Dermis lymphatic vessel endothelial cell (primary cell): ENCODE measurements at places on chromosomes 16 and 17. TPM values are rescaled to one million over a fixed set of nuclear protein-coding genes. Genes with fewer than 3 reads are reported as not detected.

ZMYND15 gene
- under 0.01 and 0.11 TPM in 2 replicates for total RNA-seq

EME1 gene
- total RNA-seq: 0.65 and 0.77 TPM in 2 replicates

RASL10B gene
- 0.11 and 0.26 TPM in 2 replicates for total RNA-seq

CCL4L2 gene
- total RNA-seq: not detected in 2 replicates

ROGDI gene
- total RNA-seq: 26.6 and 26.9 TPM in 2 replicates

CNGB1 gene
- total RNA-seq: not detected in 2 replicates

CCDC144A gene
- total RNA-seq: 1.1 and 1.4 TPM in 2 replicates

RNF222 gene
- total RNA-seq: not detected in 2 replicates

MYH2 gene
- not detected in 2 replicates for total RNA-seq

TAC4 gene
- total RNA-seq: not detected in 2 replicates

ZSCAN10 gene
- not detected in 2 replicates for total RNA-seq

TMEM100 gene
- total RNA-seq: 4.8 and 8.1 TPM in 2 replicates

FOXF1 gene
- total RNA-seq: 0.09 and 0.33 TPM in 2 replicates

GP1BA gene
- total RNA-seq: not detected in 2 replicates

CNTROB gene
- 10.0 and 11.8 TPM in 2 replicates for total RNA-seq

KRTAP2-1 gene
- total RNA-seq: not detected in 2 replicates

TPSG1 gene
- not detected in 2 replicates for total RNA-seq

RNU2-1 gene
- total RNA-seq: not detected in 2 replicates

MYH10 gene
- 318 and 337 TPM in 2 replicates for total RNA-seq

GCGR gene
- total RNA-seq: not detected in 2 replicates

NACA2 gene
- total RNA-seq: not detected in 2 replicates

KIF19 gene
- total RNA-seq: 0.09 and 0.11 TPM in 2 replicates

SLC16A13 gene
- total RNA-seq: 1.3 TPM in 2 replicates

CSH2 gene
- total RNA-seq: not detected in 2 replicates

SCGB1C2 gene
- total RNA-seq: not detected in 2 replicates

NUPR1 gene
- 4.0 and 5.3 TPM in 2 replicates for total RNA-seq

MTMR4 gene
- total RNA-seq: 34.0 and 34.2 TPM in 2 replicates

PTGES3L gene
- total RNA-seq: 0.09 and 0.11 TPM in 2 replicates

MYH3 gene
- total RNA-seq: 0.22 and 0.52 TPM in 2 replicates

LRRC37A gene
- 1.1 and 1.5 TPM in 2 replicates for total RNA-seq

PLK1 gene
- 3.7 and 4.7 TPM in 2 replicates for total RNA-seq

P2RX5 gene
- total RNA-seq: 0.11 and 0.17 TPM in 2 replicates

AIPL1 gene
- not detected in 2 replicates for total RNA-seq

GRAP gene
- 170 and 224 TPM in 2 replicates for total RNA-seq

PRR15L gene
- not detected in 2 replicates for total RNA-seq

HS3ST3A1 gene
- total RNA-seq: 0.22 and 0.34 TPM in 2 replicates

TLCD3B gene
- total RNA-seq: not detected in 2 replicates

MAP2K4 gene
- 25.6 and 30.3 TPM in 2 replicates for total RNA-seq

TSNAXIP1 gene
- 0.26 and 0.76 TPM in 2 replicates for total RNA-seq

GLP2R gene
- total RNA-seq: 0.11 and 0.17 TPM in 2 replicates

MMP2 gene
- 18.9 and 27.2 TPM in 2 replicates for total RNA-seq

PRSS53 gene
- total RNA-seq: 0.33 and 0.43 TPM in 2 replicates

TP53TG3F gene
- not detected in 2 replicates for total RNA-seq

NTN1 gene
- total RNA-seq: 2.2 and 5.7 TPM in 2 replicates

CD300A gene
- not detected in 2 replicates for total RNA-seq

TMEM238L gene
- total RNA-seq: not detected in 2 replicates

BANP gene
- 9.8 and 14.5 TPM in 2 replicates for total RNA-seq

LRRC59 gene
- 86.5 and 86.7 TPM in 2 replicates for total RNA-seq

DOC2B gene
- 6.0 and 7.8 TPM in 2 replicates for total RNA-seq

SETD1A gene
- total RNA-seq: 1.9 and 2.1 TPM in 2 replicates

NMT1 gene
- total RNA-seq: 43.7 and 60.3 TPM in 2 replicates
